ENCODE measurements at places on chromosomes 7 and 10.

GRCh38 chr7:126667742-126668366, 584.9 kb downstream of the GRM8 start:
- no peak for DNase-seq

GRCh38 chr10:50605269-50605950, 18.3 kb downstream of the SGMS1 start:
- no peak for DNase-seq

DNA sequence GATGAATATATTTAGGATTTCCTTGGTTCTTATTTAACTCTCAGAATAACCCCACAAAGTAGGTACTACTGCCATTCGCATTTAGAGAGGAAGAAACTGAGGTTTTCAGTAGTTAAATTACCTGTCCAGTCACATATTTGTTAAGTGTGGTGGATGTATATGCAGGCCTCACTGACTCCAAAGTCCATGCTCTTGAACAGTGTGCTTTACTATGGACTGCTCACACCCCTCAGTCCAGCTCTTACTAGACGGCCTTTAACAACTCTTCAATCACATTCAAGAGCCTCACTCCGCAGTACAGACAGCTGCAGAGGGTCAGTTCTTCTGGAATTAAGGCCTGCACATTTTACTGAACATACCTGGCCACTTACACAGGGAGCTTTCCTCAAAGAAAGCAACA, 36.2 kb downstream of the ZNF248 start:
- DNase-seq, result no peak

DNA sequence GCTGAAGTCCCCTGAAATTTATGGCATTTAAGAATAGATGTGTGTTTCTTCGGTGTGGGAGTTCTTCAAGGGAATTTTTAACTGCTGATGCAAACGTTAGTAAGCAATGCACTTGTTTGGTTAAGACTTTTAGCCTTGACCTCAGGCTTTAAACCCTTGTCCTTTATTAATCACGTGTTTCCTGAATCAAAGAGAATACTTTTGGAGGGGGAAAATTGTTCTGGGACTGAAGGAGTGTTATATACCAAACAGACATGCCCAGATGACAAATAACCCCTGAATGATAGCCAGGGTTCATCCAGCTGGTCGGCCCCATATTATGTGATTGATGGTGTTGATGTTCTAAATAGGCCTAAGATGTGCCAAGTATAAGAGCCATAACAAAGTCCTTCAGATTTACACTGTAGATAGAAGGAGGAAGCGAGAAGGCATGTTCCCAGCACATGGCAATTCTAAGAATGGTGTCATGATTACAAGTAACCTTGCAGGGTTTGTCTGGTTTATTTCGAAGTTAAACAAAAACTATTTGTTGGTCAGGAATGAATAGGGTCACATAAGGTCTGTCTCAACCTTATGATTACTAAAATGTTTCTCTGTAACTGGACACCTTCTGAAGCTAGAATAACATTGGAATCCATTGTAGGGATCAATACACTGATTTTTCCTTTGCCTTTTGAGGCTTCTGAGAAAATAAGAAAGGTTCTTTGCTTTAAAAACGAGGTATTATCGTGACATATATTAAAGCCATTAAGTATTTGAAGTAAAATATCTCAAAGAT, 124.2 kb upstream of the SEM1 start:
- no peak for DNase-seq

DNA sequence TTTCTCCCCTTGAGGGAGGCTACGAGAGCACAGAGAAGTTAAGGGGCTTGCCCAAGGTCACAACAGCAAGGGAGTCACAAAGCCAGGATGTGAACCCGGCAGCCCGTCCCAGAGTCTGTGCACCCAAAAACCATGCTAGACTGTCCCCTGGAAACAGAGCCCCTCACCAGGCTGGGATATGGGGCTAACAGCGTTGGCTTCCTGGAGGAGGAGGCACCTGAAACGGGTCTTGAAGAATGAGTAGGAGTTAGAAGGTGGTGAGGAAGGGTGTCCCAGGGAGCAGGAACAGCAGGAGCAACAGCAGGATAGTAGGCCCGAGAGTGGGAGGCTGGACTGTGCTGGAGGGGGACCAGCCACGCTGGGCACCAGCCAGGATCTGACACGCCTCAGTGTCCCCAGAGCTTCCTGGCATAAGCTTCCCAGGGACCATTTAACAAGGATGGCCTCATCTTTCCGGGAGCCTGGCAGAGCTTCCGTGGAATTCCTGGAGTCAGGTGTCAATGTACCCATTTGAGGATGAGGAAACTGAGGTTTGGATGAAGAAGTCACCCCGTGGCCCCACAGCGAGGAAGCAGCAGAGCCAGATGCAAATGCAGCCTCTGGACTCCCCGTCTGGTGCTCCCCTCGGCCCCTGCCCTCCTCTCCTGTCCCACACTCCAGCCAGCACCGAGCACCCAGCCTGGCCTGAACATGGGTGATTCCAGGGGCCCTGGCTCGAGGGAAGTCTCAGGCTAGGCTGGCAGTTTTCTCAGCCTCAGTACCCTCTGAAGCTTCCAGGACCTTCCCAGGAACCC, 3.3 kb upstream of the GRIFIN start:
- no peak for DNase-seq

DNA sequence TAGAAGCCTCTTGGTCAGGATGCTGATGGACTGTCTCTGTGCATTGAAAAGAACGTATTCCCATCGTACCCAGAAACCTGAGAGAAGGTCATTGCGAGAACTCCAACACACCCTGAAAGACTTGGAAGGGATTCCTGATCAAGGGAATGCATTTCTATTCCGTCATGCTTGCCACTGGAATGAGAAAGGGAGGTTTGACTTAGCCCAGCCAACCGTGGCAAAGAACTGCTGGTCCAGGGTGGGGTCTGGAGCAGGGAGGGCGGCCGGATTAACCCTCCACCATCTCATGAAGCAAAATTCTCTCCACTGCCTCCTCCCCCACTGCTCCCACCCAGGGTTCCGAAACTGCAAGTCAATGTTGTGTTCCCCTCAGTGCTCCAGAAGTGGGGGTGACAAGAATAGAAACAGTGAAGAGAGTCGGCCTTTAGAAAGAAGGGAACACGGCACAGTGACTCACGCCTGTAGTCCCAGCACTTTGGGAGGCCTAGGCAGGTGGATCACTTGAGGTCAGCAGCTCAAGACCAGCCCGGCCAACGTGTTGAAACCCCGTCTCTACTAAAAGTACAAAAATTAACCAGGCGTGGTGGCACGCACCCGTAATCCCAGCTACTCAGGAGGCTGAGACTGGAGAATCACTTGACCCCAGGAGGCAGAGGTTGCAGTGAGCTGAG, 137.5 kb upstream of the MGMT start:
- DNase-seq, result no peak

Measured in NCI-H1417 treated with DMSO at 0.1 percent for 48 hours (cell line).